Right forelimb (tissue), 1 donor: ENCODE measurements at places on chromosomes 12 and 14.

GRCh38 chr12:90274407-90274806, 565.8 kb upstream of the ATP2B1 start:
- DNase-seq = no peak

DNA sequence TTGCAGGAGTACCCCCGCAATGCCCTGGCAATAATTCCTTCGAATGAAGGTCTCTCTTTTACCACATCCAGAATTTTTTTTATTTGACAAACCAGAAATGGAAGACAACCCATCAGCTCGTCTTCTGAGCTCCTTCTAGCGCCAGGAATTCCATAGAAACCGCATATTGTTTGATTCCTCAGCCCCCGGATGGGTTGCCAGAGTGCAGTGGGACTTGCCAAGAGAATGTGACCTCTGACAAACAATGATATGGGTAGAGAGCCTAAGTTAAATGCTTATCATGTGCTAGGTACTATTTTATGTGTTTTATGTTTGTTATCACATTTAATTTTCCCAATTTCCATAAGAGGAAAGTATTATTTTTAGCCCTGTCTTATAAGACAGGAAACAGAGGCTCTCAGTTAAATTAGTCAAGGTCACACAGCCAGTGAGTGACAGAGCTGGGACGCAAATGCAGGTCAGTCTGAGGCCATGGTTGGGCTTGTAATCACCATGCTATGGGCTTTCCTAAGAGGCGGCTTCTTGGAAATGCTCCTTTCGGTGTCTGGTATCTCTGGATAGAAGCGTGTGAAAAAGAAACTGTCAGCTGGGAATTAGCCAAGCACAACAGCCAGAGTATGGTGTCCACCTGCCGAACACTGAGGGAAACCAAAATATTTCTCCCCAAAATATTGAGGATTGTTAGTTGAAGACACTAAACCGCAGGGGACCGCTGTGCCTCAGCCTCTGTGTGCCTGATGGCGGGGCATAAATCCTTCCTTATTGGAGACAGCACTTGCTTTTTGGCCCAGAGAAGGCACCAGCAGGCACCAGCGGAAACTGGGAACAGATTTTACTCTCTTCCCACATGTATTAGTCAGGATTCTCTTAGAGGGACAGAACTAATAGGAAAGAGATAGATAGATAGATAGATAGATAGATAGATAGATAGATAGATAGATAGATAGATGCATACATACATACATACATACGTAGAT, 29.4 kb upstream of the ETFBKMT start:
- DNase-seq = no peak

DNA sequence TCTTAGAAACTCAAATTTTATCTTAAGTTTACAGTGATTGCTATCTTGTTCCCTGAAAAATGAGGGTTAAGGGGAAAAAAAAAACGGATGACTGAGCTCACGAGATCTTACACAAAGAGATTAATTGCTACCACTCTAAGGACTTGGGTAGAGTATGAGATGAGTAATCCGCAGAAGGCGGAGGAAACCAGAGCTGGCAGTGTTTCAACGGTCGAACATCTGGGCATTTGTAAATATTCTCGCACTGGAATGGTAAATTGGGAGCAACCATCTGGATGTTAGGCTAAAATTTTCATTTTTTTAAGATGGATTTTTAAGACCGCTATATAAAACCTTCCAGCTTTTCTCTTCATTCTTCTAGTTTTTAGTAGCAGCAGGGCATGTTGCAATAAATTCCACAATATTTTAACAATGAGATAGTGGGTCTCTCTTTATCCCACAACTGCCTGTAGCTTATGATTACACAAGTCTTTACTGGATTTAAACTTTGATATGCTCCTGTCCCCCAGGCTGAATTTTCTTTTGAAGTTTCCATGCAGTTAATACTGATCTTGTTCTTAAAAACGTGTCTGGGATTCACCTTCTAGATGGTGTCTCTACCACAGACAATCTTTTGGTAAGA, 1324.1 kb downstream of the AACS start:
- no peak for DNase-seq

DNA sequence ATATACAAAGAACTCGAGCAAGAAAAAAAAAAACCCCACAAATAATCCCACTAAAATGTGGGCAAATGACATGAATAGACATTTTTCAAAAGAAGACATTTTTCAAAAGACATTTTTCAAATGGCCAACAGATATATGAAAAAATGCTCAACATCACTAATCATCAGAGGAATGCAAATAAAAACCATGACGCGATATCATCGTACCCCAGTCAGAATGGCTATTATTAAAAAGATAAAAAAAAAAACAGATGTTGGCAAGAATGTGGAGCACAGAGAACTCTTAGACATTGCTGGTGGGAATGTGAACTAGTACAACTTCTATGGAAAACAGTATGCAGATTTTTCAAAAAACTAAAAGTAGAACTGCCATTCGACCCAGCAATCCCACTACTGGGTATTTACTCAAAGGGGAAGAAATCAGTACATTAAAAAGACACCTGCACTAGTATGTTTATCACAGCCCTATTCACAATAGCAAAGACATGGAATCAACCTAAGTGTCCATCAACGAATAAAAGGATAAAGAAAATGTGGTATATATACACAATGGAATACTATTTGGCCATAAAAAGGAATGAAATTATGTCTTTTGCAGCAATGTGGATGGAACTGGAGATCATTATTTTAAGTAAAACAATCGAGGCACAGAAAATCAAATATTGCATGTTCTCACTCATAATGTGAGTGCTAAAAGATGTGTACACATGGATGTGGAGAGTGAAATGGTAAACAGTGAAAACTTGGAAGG, 16.3 kb downstream of the ZBTB39 start:
- DNase-seq = no peak

DNA sequence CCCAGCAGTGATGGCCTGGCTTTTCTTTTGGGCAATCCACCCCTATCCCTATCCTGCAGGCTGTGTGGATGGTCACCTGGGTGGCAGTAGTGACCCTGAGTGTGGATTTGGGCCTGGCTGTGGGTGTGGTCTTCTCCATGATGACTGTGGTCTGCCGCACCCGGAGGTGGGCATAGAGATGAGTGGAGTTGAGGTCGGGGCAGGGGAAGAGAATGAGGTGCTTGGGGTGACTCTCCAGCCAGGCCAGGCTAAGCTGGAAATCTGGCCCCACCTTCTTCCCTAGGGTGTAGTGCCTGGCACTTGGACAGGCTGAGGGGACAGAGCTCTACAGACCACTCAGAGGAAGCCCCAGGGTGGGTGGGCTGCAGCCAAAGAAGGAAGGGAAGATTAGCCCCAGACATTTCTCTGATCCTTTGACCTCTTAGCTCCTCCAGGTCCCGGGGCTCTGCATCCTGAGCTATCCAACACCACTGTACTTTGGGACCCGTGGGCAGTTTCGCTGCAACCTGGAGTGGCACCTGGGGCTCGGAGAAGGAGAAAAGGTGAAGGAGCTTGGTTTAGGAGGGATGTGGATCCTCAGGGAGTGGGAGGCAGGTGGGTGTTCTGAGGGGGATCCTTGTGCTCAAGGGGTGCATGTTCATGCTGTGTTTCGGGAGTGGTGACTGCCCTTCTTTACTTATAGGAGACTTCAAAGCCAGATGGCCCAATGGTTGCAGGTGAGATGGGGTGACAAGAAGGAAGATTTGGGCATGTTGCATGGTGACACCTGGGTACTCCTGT, 8.4 kb downstream of the B4GALNT1 start:
- no peak for DNase-seq
